Activated CD4-positive, alpha-beta T cell treated with anti-CD3 and anti-CD28 coated beads, Interleukin-2, amount 50 U/mL, for 24 hours (primary cell): ENCODE measurements at places on chromosomes 16 and 17.

- no peak for DNase-seq
These were observed 220.0 kb downstream of the CDH13 start for GRCh38 chr16:82846806-82847205.

GRCh38 chr16:50910736-50911100, 168.8 kb downstream of the CYLD start:
- no peak for DNase-seq

- no peak for DNase-seq
These were observed 9.0 kb downstream of the CUEDC1 start for GRCh38 chr17:57945996-57946797.

DNA sequence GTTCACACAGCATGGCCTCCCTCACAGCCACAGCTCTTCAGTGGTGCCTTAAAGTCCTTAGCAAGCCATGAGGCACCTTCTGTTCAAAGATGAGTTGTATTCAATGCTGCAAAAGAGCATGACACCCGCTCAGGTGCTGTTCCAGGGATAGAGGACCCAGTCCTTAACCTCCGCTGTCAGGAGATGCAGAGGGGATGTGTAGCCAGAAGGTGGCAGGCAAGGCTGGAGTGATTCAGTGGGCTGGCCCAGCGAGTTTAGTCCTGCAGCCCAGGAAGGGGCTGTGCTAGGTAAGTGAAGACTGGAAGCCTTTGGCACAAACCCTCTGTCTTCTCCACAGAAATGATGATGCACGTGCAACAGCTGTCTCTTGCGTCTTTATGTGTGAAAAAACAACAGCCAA, 25.0 kb upstream of the ADAM11 start:
- DNase-seq: no peak

GRCh38 chr16:14193316-14193871, 122.3 kb downstream of the MRTFB start:
- DNase-seq: peak; percentile 12

DNA sequence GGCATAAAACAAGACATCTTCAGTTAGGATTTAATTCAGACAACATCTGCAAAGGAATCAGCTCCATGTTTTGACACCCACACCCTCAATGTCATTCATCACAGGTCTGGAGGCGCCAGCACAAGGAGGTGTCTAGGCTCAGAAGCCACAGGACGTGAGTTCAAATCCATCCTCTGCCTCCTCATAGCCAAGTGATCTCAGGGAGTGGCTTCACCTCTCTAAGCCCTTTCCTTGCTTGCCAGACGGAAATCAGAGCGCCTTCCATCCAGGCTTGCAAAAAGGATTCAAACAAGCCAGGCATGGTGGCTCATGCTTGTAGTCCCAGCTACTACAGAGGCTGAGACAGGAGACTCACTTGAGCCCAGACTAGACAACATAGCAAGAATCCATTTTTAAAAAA, 84.6 kb downstream of the GSG1L start:
- no peak for DNase-seq

- no peak for DNase-seq
These were observed 96.3 kb downstream of the TNFRSF13B start for GRCh38 chr17:16875662-16876061.

- no peak for DNase-seq
These were observed 267.7 kb upstream of the ZFHX3 start for GRCh38 chr16:73315645-73316044.

DNA sequence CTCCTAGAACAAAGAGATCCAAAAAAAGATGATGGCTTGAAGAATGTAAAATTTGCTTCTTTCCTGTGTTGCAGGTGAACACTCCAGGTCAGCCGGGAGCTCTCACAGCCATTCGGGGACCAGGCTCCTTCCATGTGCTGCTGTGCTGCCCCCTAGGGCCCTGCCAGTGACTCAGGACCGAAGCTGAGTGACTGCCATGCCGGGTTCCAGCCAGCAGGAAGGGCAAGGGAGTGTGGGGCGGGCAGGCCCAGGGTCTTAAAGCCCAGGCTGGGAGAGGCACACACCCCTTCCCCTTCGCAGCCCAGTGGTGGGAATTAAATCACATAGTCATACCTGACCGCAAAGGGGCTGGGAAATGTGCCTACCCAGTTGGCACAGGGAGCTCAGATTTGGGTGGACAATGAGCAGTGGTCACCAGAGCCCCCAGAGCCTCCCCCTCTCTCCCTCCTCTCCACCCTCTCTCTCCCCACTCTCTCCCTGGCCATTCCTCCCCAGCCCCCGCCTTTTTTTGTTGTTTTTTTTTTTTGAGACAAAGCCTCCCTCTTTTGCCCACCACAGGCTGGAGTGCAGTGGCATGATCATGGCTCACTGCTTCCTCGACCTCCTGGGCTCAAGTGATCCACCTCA, 11.5 kb downstream of the EPOP start:
- no peak for DNase-seq

DNA sequence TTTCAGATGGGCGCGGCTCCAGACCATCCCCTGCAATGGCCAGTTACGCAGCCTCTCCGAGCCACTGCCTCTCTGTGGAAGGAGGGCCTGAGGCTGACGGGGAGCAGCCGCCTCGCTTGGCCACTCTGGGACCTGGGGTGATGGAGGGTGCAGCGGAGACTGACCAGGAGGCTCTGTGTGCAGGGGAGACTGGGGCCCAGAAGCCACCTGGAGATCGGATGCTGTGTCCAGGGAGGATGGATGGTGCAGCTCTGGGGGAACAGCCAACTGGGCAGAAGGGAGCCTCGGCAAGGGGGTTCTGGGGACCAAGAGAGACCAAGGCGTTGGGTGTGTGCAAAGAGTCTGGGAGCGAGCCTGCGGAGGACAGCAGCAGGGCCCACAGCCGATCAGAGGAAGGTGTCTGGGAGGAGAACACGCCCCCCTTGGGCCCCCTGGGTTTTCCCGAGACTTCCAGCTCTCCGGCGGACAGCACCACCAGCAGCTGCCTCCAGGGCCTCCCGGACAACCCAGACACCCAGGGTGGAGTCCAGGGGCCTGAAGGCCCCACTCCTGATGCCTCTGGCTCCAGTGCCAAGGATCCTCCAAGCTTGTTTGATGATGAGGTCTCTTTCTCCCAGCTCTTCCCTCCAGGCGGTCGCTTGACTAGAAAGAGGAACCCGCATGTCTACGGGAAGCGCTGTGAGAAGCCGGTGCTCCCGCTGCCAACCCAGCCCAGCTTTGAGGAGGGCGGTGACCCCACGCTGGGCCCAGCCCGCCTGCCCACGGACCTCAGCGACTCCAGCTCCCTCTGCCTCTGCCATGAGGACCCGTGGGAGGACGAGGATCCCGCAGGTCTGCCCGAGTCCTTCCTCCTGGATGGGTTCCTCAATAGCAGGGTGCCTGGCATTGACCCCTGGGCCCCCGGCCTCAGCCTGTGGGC, 17.4 kb upstream of the ZFPM1 start:
- DNase-seq: no peak

DNA sequence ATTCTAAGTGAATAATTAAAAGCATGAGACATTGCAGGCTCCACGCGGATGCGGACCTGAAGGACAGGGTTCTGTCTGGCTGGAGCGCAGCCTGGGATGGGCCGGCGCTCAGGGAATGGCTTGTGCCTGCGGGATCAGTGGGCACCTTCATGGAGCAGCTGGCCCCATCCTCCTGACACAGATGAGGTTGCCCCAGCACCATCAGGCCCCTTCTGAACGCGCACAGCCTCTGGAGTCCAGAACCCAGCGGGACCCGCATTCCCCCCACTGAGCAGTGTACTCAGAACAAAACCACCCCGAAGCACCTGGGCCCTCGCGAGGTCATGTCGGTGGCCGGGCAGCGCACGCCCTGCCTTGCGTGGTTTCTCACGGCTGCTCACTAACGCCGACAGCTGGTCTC, 70.5 kb upstream of the CHMP6 start:
- DNase-seq: no peak

DNA sequence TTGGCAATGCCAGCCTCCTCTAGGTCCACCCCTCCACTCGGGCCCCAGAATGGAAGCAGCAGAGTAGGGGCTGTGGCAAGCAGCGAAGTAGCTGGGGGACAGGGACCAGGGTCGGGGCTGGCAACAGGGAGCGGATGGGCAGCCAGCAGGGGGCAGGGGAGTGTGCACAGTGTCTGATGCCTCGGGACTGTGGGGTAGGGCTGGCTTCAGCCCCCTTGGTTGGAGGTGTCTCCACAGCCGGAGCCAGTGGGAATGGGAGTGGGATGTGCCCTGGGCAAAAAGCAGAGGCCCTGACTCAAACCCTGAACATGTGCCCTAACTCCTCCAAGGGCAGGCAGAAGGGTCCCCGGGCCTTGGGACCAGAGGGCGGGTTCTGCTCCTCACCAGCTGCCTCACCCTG, 18.5 kb upstream of the ARHGAP27 start:
- no peak for DNase-seq

GRCh38 chr17:41521574-41522261, 3.0 kb upstream of the KRT15 start:
- no peak for DNase-seq

DNA sequence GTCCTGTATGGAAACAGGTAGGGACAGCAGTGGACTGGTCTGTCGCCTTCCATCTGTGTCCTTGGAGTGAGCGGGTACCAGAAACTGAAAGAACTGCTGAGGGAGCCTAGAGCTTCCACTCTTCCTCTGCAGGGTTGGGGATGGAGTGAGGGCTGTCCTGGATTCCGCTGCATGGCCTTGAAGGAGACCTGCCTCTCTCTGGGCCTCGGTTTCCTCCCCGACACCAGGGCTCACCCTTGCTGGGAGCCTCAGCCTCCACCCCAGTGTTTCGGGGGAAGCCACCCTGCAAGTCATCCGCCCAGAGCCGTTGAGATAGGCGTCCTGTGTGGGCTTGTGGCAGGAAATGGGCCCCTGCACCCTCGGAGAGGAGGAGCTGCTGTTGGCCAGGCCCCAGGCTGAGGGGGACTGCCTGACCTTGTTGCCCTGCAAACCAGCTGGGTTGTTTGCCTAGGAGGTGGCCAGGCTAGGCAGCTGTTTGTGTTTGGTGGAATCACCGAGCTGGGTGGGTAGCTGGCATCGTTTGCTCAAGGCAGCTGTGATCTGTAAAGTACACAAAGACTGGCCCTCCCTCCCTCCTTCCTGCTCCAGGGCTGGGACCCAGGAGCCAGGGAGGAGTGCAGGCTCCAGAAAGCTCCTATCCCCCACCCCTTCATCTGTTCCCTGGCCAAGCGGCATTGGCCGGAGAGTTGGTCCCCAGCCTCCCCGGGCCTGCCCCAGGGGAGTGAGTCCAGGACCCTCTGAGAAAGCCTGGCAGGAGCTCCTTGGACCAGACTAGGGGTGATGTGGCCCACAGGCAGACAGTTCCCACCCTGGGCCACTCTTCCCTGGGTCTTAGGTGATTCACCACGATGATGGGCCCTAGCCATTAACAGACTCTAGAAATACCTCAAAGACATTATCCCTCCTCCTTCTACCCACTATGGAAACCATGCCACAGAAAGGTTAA, 1.3 kb downstream of the RAB37 start:
- DNase-seq: no peak

DNA sequence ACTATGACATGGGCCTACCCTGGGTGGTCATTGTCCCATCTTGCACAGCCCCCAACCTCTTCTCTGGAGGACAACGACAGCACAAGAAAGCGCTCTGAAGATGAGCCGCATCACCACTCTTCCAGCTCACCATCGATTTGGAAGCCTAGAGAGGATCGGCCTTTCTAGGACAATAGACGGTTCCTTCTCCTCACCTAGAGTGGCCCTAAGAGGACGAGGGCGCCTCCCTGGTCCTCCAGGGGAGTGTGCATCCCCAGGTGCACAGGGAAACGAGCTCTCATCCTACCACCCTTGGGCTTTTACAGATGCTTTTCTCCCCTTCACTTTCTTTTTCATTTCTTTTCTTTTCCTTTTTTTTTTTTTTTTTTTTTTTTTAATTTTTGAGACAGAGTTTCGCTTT, 20.3 kb upstream of the SLC52A1 start:
- no peak for DNase-seq

- no peak for DNase-seq
These were observed 510.3 kb upstream of the ZFHX3 start for GRCh38 chr16:73558219-73558618.

DNA sequence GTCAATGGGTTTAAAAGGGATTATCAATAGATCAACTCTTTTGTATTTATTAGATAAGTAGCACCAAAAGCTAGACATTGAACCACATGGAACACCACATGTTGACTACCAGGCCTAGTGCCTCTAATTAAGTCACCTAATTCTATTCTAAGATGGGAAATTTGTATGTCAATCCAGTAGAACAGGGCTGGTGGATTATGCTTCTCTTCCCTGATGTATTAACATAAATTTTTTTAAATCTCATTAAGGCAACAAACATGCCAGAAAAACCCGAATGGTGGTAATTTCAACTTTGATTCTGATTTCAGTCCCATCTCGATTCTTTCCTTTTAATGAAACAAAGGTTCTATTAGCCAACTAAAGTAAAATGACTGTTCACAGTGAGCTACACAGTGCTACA, 92.6 kb downstream of the KANSL1 start:
- no peak for DNase-seq

DNA sequence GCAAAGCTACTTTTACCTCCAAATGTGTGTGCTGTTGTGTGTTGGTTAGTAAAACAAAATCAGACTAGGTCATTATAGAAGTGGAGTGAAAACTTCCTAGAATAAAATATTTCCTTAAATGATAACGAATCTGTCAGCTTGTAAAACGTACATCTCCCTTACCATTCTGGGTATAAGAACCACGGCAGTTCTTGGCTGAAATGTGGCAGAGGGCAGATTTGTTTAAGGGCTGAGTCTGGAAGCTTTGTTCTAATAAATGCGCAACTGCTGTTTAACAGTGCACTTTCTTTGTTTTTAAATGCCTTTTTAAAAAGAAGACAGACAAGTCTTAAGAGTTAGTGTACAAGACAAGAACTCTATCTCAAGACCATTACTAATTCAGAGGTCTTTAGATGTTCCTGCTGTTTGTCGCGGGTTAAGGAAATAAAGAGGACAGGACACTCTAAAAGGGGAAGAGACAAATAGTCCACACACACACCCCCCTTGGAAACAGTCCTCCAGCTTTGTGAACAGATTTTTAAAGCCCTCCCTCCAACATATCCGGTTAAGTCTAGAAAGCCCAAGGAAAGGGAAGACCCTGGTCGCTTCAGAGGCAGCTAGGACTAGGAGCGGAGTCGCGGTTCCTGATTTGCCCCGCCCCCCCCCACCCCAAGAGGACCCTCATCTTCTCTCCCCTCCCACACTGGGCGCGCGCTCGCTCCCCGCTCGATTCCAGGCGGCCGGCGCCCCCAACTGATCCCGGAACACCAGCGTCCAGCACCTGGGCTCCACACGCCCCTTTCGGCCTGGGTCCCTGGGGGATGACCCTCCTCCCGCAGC, 658 bp downstream of the SYNRG start:
- DNase-seq: no peak

- no peak for DNase-seq
These were observed 731 bp downstream of the IKZF3 start for GRCh38 chr17:39863244-39863917.

GRCh38 chr17:8256691-8257090, 7.6 kb downstream of the PFAS start:
- no peak for DNase-seq

DNA sequence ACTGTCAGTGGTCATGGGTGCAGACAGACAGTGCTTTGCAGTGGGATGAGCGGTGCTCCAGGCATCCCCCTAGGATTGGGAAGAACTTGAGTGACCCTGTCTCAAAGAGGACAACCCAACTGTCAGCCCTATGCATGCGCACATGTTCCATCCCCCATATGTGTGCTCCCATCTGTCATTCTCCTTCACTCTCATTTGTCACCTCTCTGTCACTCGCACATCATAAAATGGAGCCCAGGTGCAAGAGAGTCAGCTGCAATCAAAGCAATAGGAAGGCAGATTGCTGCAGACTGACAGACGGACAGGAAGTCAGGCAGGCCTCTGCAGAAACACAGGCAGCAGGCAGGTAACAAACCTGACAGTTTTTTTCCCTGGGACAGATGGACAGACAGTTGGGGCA, 101.8 kb upstream of the CCL1 start:
- DNase-seq: no peak
